ENCODE measurements at places on chromosomes 6 and 20. TPM values are rescaled to one million over a fixed set of nuclear protein-coding genes. Genes with fewer than 3 reads are reported as not detected.

- peak; percentile 88 for DNase-seq
These were observed 103.7 kb downstream of the TOX2 start for GRCh38 chr20:44018259-44018941.

Gene MCHR2
- total RNA-seq = not detected

Gene UBR2
- 10.6 TPM for total RNA-seq

Gene HSPA1L
- 2.0 TPM for total RNA-seq

Measured in Caki2 (cell line).